ENCODE measurements at places on chromosomes 12 and 14.

DNA sequence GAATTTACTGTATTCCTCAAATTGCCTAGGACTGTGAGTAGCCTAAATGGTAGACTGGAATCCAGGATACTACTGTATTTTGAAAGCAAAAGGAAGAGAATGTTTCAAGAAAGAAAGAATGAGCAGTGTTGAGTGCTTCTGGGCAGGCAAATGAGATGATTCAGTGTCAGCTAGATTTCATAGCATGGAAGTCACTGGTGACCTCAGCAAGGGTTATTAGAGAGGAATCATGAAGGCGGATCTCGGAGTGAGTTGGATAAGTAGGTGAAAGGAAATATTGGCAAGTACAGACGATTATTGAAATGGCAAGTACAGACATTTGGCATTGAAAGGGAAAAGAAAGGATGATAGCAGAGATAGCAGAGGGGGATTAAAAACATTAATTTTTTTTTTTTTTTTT is 27.1 kb downstream of the VRK1 start:
- DNase-seq = no peak
- no peaks in the 10 kb centered on the region for H3K27me3 ChIP-seq
- no peak overlapping the region for H3K4me3 ChIP-seq
- no peaks in the 10 kb centered on the region for H3K4me1 ChIP-seq
- peaks cover 4% of the 10 kb centered on the region for H3K36me3 ChIP-seq
- H3K27ac ChIP-seq = no peak overlapping the region

- H3K27me3 ChIP-seq = no peaks in the 10 kb centered on the region
- no peak for DNase-seq
- no peak overlapping the region for H3K4me3 ChIP-seq
- H3K36me3 ChIP-seq = no peaks in the 10 kb centered on the region
Measured at GRCh38 chr12:78085542-78086182, 255.0 kb downstream of the NAV3 start.

- H3K27me3 ChIP-seq = no peaks in the 10 kb centered on the region
- H3K4me1 ChIP-seq = peaks cover 12% of the 10 kb centered on the region
- H3K27ac ChIP-seq = no peak overlapping the region
- no peaks in the 10 kb centered on the region for H3K36me3 ChIP-seq
- DNase-seq = peak; percentile 46
Measured at GRCh38 chr14:88003425-88003824, 1.5 kb upstream of the GPR65 start.

- DNase-seq = peak; percentile 79
- no peak overlapping the region for H3K27ac ChIP-seq
- H3K27me3 ChIP-seq = no peaks in the 10 kb centered on the region
- H3K4me1 ChIP-seq = peaks cover 14% of the 10 kb centered on the region
Measured at GRCh38 chr14:55446127-55446736, 5.8 kb upstream of the TBPL2 start.

GRCh38 chr12:14982562-14982961 is 9.7 kb downstream of the PDE6H start:
- no peaks in the 10 kb centered on the region for H3K36me3 ChIP-seq
- no peaks in the 10 kb centered on the region for H3K27me3 ChIP-seq
- H3K27ac ChIP-seq = no peak overlapping the region
- peaks cover 42% of the 10 kb centered on the region for H3K4me1 ChIP-seq
- no peak for DNase-seq

DNA sequence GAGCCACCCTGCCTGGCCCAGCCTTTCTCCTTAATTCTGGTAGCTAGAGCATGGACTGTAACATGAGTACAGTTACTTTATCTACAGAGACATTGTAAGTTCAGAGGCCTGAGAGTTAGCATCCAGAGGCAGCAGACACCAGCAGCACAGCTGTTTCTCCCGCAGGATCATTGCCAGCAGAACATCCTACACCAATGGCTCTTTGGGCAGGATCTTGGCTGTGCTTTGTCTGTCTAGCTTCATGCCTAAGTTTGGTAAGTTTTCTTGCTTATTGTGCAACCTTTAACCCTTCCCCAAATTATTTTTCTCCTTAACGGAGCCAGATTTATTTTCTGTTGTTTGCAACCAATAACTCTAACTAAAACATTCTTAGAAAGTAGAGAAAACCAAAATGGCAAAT is 21.6 kb downstream of the C12orf71 start:
- no peak overlapping the region for H3K4me3 ChIP-seq
- no peak overlapping the region for H3K27ac ChIP-seq
- no peaks in the 10 kb centered on the region for H3K36me3 ChIP-seq
- no peak for DNase-seq

- no peak overlapping the region for H3K27ac ChIP-seq
- no peak for DNase-seq
- H3K36me3 ChIP-seq = no peaks in the 10 kb centered on the region
- H3K27me3 ChIP-seq = no peaks in the 10 kb centered on the region
- no peak overlapping the region for H3K4me3 ChIP-seq
Measured at GRCh38 chr14:90103808-90104207, 42.0 kb downstream of the KCNK13 start.

DNA sequence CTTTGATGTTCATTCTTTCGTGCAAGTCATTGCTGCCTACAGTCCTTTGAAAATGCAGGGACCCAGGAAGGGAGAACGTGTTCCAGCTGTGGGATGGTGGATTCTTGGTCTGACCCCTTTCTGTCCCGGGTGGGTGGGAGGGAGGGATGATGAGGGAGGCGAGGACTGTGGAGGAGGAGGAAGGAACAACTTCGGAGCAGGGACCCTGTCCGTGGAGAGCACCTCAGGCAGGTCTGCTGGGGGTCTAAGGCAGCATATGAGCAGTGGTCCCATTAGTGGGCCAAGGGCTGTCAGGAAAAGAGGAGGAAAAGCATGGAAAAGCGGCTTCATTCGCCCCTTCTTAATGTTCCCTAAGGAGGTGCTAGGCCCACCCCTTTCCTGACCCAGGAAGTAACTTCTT is 36.0 kb downstream of the CACNA2D4 start:
- no peak for DNase-seq
- no peaks in the 10 kb centered on the region for H3K4me1 ChIP-seq
- no peaks in the 10 kb centered on the region for H3K36me3 ChIP-seq
- no peak overlapping the region for H3K4me3 ChIP-seq

DNA sequence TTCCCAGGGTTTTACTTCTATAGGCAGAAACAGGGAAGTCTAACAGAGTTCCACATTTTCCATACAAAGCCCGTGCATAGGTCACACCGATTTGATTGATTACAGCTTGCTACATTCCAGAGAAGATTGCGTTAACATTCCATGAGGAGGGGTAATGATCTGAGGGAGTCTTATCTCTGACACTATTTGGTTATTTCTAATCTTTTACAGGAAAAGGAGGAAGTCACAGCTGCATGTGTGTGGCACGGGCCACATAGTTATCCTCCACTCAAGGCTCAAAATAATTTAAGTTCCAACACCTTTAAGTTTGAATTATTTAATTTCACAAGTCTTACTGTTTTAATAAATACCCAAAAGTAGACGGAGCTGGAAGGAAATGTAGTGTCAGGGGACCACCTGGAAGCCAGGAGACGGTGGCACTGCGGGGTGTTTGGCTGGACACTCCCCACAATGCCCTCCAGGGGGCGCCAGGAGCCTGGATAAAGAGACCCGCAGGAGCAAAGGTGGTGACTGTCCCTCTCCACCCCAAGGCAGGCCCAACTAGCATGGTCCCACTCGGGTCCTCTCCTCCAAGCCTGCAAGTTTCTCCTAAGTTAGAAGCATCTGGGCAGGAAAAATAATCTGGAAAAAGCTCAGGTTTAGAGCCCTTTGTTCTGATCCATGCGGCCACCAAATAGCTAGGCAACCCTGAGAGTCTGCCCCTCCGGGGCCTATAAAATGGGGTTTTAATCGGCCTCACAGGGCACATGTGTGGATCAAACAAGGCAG is 20.2 kb downstream of the KRT8 start:
- H3K36me3 ChIP-seq = no peaks in the 10 kb centered on the region
- DNase-seq = peak; percentile 63
- no peak overlapping the region for H3K4me3 ChIP-seq
- no peak overlapping the region for H3K27ac ChIP-seq

GRCh38 chr12:57153415-57153997 is 6.1 kb upstream of the LRP1-AS start:
- H3K4me3 ChIP-seq = no peak overlapping the region
- no peak for DNase-seq
- no peaks in the 10 kb centered on the region for H3K27me3 ChIP-seq
- peaks cover 27% of the 10 kb centered on the region for H3K4me1 ChIP-seq
- no peaks in the 10 kb centered on the region for H3K36me3 ChIP-seq

DNA sequence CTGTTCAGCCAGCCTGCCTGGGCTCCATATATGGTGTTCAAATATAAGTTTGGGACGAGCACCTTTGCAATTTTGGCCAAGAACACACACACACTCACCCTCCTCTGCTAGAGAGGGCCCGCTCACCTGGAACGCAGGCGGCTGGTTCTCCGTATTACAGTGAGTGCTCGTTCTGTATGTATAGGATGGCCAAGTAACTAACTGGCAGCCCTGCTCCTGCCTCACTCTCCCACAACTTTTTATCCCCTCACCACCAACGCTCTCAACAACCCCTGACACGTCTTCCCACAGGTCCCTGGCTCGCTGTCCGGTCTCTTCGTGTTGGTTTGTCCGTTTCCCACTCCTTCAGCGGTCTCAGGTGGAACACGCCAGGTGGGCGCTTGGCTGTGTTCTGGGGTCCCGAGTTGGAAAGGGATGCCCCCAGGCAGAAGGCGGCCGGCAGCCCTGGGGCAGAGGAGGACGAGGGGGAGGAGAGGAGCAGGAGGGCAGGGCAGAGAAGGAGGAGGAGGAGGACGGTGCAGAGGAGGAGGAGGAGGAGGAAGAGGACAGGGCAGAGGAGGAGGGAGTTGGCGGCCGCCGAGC is 398 bp upstream of the MSRB3 start:
- peaks cover 39% of the 10 kb centered on the region for H3K4me1 ChIP-seq
- no peaks in the 10 kb centered on the region for H3K36me3 ChIP-seq
- H3K4me3 ChIP-seq = peak overlapping the region; percentile 87
- no peak for DNase-seq
- H3K27me3 ChIP-seq = no peaks in the 10 kb centered on the region

Data from common myeloid progenitor, CD34-positive (primary cell).